NK-92 treated with Interleukin-12 subunit alpha and Interleukin-12 subunit beta, amount 100 ng/mL, for 24 hours (cell line): ENCODE measurements at places on chromosomes 2 and 18.

DNA sequence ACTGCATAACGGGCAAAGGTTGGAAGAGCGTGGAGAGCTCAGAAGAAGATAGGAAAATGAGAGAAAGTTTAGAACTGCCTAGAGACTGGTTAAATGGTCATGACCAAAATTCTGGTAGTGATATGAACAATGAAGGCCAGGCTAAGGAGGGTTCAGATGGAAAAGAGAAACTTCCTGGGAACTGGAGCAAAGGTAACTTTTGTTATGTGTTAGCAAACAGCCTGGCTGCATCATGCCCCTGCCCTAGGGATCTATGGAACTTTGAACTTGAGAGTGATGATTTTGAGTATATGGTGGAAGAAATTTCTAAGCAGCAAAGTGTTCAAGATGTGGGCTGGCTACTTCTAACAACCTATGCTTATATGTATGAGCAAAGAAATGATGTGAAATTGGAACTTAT, 44.4 kb upstream of the SPATS2L start:
- DNase-seq: no peak

DNA sequence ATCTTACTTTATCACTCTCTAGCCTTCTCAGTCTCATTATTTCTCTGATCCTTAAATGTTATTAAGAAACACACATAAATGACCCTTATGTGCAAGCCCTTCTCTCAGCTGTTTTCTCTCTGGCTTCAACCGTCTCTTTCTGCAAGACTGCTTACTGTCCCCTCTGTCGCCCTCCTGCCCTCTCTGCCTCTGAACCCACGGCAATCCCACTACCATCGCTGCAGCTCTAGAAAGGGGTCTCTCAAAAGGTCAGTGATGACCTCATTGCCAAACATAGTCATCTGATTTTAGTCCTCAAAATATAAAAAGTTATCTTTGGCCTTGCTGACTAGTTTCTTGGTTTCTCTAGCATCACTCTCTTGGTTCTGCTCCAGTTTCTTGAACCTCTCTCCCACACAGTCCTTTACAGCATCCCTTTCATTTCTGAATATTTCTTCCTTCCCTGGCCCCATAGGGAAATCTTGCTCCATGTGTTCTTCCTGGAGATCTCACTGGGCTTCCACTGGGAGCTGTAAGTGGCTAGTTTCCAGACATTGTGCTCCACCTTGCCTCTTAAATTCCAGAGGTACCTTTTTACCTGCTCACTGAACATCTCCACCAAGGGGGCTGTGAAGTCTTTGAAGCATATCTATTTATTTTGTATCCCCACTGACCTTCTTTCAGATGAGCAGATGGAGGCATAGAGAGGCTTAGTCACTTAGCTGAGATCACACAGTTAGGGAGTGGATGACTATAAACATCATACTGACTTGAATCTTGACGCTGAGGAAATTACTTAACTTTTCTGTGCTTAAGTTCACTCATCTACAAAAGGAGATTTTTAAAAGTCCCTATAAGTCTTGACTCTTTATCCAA, 96.2 kb downstream of the PDE1A start:
- no peak for DNase-seq

DNA sequence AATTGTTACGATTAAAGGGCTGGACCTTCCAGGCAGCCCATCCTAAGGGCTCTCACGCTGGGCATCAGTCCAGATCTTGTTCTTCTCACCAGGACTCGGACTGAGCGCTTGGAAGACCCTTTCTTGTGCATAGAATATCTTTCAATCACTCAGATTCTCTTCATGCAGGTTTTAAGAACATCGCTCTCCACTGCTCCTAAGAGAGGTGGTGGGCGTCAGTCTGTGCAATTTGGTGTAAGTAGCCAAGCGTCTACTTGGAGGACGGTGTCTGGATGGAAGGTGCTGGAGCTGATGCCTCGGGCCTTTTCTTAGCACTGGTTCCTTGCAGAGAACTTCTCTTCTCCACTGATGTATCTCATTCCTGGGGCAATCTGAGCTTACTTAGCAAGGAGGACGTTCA, 68.7 kb downstream of the ASB1 start:
- no peak for DNase-seq

GRCh38 chr2:160870729-160871465, 289.3 kb upstream of the TANK start:
- no peak for DNase-seq

DNA sequence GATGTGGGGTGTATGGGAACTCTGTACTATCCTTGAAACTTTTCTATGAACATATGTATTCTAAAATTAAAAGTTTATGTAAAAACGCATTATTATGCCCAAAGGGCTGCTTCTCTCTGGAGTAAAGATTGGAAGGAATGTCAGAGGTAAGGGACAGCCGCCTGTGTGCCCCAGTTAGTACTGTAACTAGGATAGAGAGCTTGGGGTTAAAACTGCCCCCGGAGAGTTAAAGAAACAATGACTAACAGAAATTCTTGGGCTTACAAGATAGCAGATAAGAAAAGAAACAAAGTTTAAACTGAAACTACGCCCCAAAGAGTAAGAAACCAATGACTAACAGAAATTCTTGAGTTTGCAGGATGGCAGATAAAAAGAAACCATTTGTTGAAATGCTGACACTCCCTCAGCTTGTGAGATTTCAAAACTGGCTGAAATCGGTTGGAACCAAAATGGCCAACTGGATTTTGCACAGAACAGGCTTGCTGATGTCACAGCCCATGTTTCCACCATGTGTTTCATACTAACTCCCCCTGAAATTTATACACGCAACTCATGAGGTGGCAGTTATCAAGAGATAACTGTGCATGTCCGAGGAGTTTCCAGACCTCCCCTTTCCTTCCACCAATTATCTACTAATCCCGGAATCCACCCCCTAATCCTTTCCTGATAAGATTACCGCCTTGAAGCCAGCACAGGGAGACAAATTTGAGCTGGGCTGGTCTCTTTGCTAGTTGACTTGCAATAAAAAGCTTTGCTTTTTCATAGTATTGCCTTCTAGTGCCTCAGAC, 8.7 kb upstream of the TXNDC2 start:
- DNase-seq: no peak

DNA sequence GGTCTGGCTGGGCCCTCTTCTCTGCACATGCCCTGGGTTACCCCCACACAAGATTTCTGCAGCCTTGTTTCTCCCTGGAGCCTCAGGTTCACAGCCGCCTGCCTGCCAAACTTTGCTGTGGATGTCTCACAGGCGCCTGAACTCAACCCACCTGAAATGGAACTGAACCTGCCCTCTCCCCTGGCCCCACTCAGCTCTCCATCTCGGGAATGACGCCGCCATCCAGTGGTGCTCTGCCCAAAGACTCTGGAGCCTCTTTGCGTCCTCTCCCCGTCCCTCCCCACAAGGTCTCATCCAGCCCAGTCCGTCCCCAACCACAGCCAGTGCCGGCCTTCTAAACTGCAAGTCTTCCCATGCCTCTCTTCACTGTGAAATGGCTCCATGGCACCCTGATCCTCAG, 29.1 kb downstream of the EMX1 start:
- DNase-seq: no peak

GRCh38 chr2:96325884-96326255, 753 bp downstream of the ITPRIPL1 start:
- peak; percentile 17 for DNase-seq

DNA sequence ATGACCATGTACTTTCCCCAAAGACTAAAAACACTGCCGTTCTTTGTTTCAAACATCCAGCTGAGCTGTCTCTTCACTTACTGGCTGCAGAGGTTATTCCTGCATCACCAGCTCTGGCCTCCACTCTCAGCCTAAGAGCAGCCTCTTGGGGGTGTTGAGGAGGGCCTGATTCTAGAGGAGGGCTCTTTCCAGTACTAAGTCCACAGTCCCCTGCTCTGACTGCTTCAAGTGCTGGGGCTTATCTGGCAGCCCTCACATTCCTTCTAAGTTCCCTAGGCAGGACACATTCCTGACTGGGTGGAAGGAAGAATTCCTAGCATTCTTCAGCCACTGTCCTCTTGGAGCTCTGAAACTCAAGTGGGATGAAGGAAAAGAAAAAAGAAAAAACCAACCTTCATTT, 32.9 kb upstream of the EHBP1 start:
- no peak for DNase-seq

DNA sequence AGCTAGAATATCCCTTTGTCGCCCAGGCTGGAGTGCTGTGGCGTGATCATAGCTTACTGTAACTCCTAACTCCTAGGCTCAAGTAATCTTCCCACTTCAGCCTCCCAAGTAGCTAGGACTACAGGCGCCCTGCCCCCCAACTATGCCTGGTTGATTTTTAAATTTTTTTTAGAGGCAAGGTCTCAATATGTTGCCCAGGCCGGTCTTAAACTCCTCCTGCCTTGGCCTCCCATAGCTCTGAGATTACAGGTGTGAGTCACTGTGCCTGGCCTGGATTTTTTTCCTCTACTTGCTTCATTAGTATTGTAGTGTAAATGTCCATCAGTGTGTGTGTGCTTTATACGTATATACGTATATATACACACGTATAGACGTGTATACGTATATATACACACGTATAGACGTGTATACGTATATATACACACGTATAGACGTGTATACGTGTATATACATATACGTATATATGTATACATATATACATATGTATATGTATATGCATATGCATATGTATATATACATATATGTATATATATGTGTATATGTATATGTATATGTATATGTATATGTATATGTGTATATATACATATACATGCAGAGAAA, 124.4 kb downstream of the DIS3L2 start:
- DNase-seq: no peak
